ENCODE measurements at places on chromosomes 6 and 20. TPM values are rescaled to one million over a fixed set of nuclear protein-coding genes. Genes with fewer than 3 reads are reported as not detected.
A peak's percentile ranks its signal among the peaks of the same experiment; 100 is the strongest.

ALDH8A1 gene
- total RNA-seq = 3.8 TPM

LY6G6C gene
- total RNA-seq = not detected

SERINC1 gene
- total RNA-seq = 221 TPM

GJA1 gene
- 16.9 TPM for total RNA-seq

DNA sequence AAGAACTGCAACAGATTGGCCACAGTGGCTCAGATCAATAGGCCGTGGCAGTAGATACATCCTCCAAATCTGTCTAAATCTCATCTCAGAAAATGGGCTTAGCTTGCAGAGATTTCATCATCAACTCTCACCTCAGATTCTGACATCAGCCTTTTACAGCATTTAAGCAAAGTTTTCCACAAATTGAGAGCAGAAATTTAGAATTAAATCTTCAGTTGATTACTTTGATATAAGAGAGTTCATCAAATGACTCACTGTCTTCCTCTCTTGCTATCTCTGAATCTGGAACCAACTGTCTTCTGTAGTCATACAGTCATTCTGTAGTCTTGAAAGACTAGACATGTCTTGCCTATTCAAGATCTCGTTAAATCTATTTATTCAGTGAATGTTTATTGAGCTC, 45.2 kb upstream of the CTAGE9 start:
- DNase-seq = no peak

DNA sequence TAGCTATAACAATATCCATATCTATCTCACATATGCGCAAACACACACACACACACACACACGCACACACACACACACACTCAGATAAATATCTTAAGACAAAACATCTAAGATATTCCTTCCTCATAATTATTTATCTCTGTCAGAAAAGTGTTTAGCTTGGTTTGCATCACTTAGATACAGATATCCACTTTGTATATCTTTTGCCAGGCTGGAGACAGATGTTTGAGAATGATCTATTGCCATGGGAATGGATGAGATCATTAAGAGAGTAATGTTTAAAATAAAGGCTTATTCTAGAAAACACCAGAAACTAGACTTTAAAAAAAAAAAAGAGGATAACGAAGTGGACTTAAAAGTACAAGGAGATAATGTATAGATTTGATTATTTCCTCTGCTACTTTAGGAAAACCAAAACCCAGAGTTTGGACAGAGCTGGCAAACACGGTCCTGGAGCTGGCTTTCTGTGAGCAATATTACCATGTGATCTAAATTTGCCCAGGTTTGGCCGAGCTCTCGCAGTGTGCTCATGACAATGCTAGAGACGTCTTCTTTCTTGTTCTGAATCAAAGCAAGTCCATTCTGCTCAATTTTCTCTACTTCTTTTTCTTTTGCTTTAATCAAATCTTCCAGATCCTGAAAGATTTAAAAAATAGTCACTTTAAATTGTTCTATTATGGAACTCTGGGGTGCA, 411.8 kb downstream of the SYNE1 start:
- no peak for DNase-seq

DNA sequence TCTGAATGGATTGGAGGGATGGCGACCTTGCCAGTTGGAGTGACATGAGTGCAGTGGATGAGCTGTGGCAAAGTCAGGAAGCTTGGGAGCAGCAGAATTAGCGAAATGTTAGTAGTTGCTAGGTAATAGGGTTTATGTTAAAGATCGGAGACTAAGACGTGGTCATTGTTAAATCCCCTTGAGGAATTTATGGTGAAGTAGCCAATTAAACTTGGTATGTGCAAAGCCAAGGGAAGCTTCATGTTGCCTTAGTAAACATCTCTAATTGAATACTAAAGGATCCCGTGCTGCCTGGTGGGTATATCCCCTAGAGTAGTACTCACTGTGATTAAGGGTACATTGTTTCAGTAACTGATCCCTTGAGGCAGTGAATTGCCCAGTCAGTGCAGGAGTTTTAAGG, 106.0 kb downstream of the PRIM2 start:
- no peak for DNase-seq

DNA sequence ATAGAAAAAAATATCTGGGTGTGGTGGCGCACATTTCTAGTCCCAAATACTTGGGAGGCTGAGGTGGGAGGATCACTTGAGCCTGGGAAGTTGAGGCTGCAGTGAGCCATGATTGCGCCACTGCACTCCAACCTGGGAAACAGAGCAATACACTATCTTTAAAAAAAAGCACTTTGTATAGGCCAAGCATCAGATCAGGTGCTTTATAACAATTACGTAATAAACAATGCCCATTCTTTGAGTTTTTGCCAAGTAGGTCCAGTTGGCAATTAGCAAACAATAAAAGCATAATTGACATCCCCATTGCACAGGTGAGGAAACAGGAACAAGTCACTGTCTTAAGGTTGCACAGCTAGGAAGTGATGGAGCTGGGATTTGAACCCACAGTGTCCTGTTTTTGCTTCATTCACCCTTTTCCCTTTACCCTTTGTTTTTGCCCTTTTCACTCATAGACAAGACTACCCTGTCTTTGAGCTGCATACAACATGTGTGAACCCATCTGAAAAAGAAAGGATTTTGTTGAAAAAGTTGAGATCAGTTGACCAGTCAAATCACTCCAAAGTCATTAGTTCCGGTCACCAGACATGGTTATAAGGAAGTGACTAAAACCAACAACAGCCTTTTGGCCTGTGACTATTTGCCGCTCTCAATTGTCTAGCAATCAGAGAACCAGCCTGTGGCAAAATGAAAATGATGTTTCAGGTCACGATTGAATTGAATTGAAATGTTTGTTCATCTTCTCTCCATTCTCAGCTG, 303.6 kb downstream of the TFAP2C start:
- no peak for DNase-seq

GRCh38 chr6:151209071-151209831, 30.5 kb upstream of the AKAP12 start:
- DNase-seq = no peak

DNA sequence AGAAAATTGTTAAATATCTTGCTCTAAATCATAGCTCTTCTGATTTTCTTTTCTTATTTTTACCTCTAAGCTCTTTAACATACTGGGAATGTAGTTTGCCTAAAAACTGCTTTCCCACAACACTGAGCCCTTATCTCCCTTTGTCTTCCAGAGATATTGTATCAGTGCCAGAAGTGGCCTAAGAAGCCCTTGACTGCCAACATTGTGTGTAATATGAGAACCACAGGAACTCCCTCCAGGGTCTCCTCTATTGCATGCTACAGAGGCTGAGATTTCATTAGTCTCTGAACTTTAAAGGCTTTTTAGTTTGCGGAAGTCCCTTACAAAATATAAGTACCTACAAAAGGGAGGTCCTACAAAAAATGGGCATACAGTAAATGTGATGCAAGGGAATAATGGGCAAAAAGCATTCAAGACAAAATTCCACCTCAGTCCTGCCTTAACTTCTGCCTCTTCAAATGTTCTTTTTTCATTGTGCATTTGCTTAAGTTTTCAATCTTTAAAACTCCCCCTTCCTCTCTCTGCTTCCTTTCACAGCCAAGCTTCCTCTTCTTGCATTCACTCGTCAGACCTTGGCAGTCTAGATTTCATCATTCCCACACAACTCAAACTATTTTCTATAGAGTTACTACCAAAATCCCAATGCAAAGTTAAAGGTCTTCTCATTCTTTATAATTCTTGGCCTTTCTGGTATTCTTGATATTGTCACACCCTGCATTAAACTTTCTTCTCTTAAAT, 76.5 kb downstream of the ADGRG6 start:
- no peak for DNase-seq

- no peak for DNase-seq
Measured at GRCh38 chr20:33233129-33233774, 2.5 kb upstream of the BPIFA1 start.

DNA sequence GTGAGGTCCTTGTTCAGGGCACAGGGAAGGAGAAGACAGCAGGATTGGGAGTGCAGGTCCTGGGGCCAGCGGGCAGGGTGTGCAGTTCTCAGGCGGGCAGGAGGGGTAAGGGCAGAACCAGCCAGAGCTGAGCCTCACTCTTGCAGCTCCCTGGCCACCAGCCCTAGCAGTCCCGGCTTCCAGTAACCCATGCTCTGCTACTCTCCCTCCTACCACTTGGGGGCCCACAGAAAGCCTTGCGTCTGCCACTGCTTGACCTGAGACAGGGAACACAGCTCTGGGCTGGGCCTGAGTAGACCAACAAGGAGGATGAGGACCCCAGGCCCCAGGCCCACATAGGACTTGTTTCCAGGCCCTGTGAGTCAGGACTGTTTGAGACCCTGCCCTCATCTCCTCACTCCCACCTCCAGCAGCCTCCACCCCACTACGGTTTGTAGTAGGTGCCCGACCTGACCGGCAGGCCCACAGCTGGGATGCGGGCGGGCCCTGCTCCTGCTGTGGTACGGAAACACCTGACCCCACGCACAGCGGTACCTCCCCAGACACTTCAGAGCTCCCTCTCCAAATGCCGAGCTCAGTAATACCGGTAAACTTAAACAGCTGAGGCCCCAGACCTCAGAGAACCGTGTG, 39.2 kb downstream of the KCNK5 start:
- DNase-seq = no peak

DNA sequence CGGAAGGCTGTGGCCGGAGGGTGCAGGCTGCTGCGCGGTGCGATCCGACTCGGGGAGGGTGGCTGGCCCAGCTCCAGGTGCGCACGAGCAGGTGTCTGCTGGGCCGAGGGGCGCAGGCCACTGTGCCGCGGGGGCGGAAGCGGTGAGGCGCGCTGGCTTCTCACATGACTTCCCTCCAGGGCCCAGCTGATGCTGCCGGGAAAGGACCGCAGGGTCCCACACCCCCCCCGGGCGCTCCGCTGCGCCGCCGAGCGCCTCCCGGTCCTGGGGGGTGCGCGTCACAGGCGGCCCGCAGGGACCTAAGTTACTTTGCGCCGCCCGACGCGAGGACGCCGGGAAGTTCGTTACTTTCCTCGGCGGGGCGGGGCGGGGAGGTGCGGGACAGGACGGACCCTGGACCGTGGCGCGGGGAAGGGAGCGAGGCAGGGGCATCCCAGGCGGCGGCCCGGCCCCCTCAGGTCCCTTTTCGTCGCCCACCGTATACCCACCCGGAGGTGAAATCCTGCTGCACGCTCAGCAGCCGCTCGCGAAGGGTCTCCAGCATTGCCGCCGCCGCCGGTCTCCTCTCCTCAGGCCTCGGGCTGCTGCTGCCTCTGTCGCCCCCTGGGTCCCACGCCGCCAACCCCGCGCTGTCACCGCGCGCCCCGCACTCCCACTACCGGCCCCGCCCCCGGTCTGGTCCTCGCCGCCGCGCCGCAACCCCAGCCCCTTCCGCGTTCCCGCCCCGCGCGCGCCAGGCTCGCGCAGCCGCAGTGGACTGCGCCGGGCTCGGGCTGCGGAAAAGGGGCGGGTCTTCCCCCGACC, at the start of gene DTNBP1:
TSS of gene DTNBP1 (minus strand) at position 703 of the 804 bp plus-strand sequence. CDS start at position 544, 159 bp downstream.
- peak; percentile 87 for DNase-seq

DNA sequence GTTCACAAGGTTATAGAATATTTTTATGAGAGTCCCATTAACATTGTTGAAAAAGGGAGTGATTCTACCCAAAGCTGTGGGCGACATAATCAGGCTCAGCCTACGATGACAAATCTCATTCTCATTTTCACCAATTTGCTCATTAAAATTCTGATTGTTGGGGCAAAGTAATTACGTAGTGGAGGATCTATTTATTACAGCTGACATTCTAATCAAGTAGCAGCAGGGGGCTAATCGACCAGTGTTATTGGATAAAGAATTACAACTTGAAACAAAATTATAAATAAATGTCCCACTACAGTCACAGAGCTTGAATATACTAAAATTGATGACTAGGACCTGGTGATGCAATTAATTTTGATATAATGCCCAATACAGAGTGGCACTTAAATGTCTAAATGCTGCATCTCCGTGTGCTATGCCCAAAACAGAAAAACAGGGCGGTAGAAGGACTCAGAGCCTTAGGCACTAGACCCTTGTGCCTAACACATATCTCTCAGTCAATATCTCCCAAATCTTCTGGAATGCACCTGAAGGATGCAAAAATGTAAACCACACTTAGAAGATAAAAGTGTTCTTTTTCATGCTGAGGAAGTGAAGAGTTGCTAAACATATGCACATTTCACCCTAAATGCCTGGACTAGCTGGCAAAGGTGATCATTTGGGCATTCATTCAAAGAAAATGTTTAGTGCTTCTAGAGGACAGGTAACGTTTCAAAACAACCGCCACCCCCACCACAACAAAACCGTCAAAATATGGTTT, 88.3 kb downstream of the CD24 start:
- DNase-seq = no peak

DNA sequence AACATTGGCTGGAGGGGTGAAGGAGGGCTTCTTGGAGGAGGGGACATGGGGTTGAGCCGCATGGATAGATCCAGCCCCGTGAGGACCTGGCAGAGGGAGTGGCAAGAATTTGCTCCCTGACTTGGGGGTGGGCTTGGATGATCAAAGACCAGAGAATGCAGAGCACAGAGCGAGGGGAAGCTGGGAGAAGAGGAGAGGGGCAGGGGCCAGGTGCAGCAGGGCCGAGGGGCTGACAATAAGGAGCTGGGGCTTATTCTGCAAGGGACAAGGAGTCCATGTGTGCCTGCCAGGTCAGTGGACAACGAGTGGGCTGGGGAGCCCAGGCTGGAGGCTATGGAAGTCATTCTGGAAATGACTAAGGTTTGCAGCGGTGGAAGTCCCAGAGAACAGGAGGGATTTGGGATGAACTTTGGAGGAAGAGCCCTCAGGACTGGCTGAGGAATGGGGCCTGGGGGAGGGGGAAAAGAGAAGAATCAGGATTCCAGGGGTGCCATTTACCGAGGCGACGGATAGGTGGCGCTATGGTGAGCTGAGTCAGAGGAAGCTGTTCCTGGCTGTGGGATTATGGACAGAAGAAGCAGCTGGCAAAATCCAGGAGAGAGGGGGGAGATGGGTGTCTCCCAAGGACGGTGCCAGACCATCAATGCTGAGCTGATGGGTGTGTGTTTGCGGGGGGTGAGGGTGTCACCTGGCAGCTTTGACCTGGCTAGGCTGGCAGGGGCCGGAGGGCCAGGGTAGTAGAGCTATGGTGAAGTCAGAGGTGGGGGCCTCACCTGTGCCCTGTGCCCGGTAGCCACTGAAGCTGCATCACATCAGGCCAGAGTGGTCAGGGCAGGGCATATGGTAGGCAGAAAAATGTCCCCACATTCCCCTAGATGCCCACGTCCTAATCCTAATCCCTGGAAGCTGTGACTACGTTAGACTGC, 7.8 kb downstream of the KCNG1 start:
- no peak for DNase-seq

DNA sequence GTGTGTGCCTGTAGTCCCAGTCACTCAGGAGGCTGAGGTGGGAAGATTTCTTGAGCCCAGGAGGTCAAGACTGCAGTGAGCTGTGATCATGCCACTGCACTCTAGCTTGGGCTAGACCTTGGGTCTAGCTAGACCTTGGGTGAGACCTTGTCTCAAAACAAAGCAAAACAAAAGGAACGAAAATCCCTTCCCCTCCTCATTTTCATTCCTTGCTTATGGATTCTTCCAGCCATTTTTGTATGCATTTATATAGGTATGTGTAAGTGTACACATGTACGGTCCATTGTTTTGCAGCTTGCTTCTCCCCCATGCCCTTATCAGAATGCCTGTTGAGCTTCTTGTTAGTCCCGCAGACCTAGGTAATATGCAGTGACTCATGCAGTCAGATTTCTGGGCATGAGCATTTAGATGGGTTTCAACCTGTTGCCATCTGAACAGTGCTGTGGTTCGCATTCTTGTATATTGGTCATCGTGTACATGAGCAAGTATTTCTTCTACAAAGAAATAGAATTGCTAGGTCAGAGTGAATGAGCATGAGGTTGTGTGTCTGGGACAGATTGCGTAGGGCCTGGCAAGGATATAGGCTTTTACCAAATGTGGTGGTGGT, 73.2 kb downstream of the ATRN start:
- no peak for DNase-seq
